ENCODE measurements at places on chromosomes 12 and 14.

DNA sequence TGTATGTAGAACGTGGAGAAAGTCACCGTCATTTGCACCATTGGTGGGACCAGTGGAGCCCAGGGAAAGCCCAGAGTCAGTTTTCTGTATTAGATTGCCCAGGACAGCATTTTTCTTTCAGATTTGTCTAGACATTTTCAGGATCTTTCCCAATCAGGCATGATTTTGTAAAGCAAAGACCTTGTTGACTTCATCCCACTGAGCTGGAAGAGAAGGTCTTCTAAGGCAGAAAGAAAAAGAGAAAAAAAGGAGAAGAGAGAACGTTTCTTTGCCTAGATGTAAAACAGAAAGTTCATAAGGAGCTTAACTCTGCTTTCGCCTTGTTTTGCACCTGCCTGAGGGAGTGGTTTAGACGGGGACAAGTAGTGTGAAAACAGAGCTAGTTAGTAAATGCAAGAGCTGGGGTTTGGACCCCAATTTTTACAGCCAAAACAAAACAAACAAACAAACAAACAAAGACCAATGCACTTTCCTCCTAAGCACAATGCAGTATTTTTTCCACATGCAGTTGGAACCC, 273.1 kb downstream of the ZFP36L1 start:
- no peak for DNase-seq

DNA sequence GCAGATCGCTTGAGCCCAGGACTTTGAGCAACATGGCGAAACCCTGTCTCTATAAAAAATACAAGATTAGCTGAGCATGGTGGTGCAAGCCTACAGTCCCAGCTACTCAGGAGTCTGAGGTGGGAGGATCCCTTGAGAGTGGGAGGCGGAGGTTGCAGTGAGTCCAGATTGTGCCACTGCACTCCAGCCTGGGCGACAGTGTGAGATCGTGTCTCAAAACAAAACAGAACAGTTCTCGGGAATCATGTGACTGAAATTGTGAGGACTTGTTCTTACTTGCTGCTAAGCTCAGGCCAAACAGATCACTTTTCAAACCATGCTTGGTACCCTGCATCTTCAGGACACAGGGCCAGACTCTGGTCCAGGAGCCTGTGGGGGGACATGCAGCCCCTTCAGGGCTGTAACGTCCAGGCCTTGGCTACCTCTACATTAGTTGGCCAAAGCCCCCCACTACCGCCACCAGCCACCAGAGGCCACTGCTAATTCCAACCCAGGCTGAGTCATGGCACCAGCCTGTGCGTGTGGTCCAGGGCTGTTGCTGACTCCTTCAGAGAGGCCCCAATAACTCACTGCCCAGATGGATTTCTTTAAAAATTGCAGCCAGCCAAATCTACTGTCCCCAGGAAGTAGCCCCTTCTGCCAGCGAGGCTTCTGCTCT, 33.4 kb upstream of the SYNDIG1L start:
- DNase-seq = peak; percentile 68

DNA sequence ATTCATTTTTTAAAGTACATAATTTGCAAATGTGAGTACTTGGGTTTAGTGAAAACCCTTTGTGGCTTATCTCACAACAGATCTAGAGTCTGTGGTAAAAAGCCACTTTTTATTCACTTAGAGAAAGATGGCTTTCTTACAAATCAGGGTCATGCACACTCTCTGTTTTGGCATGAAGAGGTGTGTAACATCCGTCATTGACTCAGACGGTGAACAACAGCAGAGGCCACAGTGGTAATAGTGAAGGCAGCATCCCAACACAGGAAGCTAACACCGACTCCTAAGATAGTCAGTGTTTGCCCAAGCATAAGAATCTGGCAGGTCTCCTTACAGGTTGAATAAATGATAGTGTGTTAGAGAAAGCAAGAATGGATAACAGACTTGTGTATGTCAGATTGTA, 593.0 kb downstream of the SOX5 start:
- no peak for DNase-seq

DNA sequence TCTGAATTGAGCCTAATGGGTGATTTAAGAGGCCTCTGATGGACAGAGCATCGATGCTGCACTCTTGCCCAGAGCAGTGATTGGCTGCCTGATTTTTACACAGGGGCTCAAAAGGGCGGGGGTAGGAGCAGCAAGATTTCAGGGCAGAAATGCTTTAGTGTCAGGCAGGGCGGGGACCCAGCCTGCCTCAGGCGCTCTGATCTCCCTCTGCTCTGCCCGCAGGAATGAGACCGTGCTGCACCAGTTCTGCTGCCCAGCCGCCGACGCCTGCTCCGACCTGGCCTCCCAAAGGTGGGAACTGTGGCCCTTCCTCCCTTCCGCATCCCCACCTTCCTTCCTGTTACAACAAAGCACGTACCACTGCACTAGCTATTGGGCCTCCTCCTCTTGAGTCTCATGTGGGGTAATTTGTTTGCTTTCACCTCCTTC, 32.4 kb downstream of the IQSEC3 start:
- no peak for DNase-seq

DNA sequence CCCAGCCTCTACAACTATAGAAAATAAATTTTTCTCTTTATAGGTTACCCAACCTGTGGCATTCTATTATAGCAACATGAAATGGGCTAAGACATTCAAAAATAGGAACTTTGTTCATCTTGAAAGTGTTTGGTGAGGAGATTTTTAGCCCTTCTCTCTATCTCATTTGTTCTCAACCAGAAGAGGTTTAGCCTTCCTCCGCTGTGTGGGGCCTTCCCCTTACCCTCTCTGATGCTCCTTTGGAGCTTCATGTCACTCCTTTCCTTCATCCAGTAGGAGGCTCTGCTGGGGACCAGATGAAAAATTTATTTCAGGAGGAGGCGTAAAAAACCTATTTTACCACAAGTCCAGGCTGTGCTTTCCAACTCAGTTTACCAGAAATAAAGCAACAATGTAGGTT, 94.1 kb downstream of the RTN1 start:
- no peak for DNase-seq

DNA sequence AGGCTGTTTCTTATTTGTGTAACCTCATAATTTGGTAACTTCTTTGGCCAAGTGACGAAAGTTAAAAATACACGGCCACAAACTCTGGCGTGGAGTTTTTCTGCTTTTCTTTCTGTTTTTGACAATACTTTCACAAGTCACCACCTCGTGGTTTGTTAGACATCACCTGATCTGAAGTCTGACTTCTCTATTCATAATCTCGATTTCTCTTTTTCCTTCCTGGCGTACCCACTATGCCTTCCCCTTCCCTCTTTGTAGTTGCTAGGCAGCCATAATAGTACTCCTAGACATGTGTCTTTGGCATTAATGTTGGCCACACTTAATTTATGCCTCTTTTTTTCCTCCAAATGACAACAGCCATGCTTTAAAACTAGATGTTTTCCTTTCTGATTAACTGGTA, 97.6 kb downstream of the POLR3B start:
- DNase-seq = no peak

GRCh38 chr12:131933387-131933786, 4.3 kb downstream of the PUS1 start:
- no peak for DNase-seq

DNA sequence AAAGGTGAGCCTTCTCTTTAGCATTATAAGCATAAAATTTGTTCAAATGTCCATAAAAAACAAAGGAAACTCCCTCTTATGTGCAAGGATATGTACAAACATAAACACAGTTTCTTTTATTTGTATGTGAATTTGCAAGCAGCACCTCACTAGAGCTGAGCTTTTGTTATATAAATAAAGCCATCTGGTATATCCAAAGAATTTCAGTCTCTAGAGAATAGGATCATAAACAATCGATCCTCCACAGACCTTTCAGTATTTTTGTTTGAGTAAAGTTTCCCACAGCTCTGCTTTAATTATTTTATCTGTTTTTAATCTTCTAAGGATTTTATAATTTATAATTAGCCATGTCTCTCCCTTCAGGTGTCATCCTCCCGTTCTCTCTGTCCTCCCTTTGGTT, 89.2 kb downstream of the OTOGL start:
- no peak for DNase-seq

DNA sequence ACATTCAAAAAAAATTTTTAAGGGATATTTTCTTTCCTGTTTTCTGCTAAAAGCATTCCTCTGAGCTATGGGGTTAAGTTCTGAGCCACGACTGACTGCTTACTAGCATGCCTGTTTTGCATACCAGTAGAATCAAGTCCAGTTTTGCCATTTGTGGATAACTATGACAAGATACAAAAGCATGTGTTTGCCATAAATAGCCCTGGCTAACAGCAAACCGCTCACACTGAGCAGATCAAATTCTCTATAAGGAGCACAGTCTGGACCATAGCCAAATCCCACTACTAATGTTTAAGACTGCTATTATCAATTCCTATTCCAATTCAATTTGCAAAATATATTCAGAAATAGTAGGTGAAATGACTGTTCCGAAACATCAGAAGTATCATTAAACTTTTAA, 3.2 kb downstream of the CFL2 start:
- no peak for DNase-seq

- no peak for DNase-seq
Observed at GRCh38 chr14:72888192-72888591, 5.7 kb downstream of the DPF3 start.

DNA sequence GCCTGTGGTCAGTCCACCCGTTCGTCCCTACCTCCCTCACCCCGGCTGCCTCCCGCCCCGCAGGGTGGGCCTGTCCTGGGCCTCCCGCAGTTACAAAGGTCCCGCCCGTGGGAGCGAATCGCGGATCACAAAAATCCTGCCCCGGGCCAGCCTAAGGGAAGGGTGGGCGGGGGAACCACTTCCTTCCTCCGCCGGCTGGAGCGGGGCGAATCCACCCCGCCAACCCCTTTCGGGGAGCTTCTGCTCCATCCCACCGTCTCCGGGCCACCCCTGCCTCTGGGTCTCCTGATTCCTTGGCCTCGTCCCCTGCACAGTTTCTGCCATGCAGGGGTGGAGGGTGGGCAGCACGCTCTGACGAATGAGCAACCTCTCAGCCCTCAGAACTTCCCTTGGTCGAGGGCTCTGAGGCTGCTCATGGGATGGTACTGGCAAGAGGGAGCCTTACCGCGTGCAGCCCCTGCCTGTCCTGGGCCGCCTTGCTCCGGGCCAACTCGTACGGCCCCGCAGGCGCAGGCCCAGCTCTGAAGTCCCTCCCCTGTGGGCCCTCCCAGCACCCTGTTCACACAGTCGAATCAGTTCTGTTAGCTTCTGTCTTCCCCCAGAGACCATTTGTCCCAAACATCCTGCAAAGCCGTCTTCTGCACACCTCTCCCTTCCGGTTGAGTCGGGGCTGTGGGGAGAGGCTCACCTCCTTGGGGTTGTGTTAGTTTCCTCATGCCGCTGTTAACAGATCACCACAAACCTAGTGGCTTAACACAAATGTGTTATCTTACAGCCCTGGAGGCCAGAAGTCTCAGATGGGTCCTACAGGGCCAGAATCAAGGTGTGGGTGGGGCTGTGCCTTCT, 589 bp upstream of the HVCN1 start:
- peak; percentile 77 for DNase-seq

DNA sequence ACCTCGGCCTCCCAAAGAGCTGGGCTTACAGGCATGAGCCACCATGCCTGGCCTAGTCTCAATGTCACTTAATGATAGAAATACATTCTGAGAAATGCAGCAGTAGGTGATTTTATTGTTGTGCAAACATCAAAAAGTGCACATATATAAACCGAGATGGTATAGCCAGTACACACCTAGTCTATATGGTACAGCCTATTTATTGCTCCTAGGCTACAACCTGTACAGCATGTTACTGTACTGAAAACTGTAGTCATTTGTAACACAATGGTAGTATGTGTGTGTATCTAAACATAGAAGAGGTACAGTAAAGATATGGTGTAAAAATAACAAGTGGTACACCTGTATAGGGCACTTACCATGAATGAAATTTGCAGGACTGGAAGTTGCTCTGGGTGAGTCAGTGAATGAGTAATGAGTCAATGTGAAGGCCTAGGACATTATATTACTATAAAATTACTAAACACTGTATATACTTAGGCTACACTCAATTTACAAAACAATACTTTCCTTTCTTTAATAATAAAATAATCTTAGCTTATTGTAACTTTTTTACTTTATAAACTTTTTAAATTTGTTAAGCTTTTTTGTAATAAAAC, 166.7 kb upstream of the SYT1 start:
- no peak for DNase-seq

GRCh38 chr12:38157933-38158401, 158.6 kb upstream of the ALG10B start:
- no peak for DNase-seq

DNA sequence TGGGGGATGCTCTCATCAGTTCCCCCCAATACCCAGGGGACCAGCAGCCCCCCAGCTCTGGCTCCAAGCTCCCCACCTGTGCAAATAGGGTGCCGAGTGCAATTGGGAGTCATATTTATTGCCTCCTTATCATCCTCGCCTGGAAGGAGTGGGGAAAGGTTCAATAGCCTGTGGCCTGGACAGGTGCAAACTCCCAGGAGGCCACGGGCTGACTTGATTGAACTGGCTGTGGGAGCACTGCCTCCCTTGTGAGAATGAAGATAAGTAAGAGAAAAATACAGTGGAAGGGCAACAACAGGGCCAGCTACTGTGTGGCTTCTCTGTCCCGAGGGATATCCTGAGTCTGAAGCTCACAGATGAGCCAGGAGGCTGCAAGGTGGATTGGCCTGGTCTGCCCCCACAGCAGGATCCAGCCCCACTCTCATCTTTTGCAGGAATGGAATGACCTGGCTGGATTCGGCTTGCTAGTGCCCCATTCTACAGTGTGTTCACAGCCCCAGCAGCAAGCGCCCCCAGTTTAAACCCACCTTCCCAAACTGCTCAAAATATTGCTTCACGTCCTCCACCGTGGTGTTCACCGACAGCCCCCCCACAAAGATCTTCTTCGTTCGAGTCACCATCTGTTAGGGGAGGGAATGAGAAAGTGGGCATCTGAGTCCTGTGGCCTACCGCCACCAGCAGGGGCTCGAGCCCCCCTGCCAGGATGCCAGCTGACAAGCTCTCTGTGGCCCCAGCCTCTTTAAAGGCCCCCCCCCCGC, 6.3 kb downstream of the MSI1 start:
- DNase-seq = no peak

- DNase-seq = no peak
Observed at GRCh38 chr14:85604714-85605113, 74.8 kb downstream of the FLRT2 start.

DNA sequence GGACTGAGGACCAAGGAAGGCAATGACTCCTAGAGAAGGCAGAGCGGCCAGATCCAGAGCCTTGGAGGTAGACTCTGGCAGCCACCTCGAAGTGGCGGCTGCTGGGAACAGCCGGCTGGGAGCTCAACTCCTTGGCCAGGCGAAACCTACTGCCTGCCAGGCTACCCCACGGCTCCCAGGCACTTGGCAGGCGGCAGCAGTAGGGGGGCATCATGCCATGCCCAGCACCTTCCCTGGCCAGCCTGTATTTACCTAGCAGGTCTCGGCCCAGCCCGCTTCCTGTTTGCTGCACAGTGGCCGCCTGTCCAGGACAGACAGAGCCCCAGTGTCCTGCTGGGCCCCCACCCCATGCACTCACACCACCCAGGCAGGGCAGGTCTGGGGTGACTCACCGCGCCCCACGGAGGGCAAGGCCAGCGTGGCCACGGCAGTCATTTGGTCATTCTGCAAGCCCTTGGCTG, 10.2 kb downstream of the TRPV4 start:
- DNase-seq = no peak

DNA sequence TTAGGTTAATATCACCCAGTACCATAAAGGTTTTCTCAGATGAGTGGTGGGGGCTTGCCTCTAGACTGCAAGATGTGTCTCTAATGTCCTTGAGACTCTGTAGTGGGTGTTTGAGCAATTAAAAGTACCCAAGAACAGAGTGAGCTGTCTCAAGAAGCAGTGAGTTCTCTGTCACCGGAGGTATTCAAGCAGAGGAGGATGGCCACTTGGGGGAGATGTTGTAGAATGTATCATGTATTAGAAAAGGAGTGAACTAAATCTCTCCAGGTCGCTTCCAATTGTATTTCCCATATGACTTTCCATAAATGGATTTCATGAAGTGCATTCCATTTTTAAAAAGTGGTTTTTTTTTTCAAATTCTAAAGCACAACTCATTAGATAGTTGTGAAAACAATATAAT, 35.0 kb downstream of the SLC17A8 start:
- DNase-seq = no peak
